ENCODE measurements at places on chromosomes 1 and 21.

DNA sequence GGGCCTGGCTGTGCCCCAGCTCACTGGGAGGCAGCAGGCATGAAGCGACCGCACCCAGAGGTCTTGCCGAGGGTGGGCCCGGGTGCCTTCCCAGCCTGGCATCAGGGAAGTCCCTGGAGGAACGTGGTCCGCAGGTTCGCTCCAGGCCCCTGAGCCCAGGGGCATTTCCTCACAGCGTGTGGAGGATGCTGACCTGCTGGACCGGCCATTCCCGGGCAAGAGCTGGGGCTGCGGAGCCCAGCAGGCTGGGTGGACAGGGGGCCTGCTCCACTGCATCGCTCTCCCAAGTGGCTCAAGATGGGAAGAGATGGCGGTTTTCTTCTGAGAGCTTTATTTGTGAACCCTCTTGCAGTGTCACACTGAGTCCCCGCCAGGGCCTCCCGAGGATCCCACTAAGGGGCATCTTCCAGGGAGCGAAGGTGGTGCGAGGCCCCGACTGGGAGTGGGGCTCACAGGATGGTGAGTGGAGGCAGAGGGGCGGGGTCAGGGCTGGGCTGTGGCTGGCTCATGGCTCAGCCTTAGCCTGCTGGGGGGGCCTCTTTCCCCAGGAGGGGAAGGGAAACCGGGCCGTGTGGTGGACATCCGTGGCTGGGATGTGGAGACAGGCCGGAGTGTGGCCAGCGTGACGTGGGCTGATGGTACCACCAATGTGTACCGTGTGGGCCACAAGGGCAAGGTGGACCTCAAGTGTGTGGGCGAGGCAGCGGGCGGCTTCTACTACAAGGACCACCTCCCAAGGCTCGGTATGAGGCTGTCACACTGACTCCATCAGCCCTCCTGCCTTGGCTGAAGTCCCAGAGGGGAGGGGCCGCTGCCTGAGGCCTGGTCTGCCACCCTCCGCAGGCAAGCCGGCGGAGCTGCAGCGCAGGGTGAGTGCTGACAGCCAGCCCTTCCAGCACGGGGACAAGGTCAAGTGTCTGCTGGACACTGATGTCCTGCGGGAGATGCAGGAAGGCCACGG, 7.2 kb upstream of the MMP23B start:
- DNase-seq, result no peak

GRCh38 chr1:226986496-226987178, 46.5 kb downstream of the COQ8A start:
- no peak for DNase-seq

- no peak for DNase-seq
Measured at GRCh38 chr1:91730801-91731732, 154.9 kb downstream of the TGFBR3 start.

GRCh38 chr21:32611471-32611997, 643 bp downstream of the CFAP298 start:
- DNase-seq, result no peak

GRCh38 chr1:227947676-227948492, at the start of gene WNT9A:
Gene WNT9A, minus strand, starts transcription at chr1:227947932. Its CDS starts 45 bp downstream, at chr1:227947887.
- no peak for DNase-seq

DNA sequence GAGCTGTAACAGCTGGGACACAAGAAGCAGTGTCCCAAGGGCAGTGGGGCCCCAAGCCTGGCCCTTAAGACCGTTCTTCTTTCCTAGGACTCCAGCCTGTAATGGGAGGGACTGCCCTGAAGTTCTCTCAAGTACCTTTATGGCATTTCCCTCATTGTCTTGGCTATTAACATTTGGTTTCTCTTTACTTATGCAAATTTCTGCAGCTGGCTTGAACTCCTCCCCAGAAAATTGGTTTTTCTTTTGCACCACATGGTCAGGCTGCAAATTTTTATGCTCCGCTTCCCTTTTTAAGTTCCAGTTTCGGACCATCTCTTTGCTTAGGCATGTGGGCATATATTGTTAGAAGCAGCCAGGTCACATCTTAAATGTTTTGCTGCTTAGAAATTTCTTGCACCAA, 3.1 kb upstream of the MROH9 start:
- no peak for DNase-seq

DNA sequence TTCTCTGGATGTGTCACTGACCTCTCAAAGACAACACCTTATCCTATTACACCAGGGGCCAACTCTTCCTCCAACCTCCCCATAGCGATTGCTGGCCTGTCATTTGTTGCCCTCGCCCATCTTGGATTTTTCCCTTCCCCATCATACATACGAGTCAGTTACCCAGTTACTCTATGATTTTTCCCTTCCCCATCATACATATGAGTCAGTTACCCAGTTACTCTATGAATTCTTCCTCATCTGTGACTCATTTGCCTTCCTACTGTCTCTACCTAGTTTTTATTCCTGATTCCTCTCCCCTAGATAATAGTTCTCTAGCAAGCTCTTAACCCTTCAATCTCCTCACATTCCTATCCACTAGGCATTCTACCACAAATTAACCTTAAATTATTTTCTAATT, 178.8 kb downstream of the NR5A2 start:
- DNase-seq, result no peak

DNA sequence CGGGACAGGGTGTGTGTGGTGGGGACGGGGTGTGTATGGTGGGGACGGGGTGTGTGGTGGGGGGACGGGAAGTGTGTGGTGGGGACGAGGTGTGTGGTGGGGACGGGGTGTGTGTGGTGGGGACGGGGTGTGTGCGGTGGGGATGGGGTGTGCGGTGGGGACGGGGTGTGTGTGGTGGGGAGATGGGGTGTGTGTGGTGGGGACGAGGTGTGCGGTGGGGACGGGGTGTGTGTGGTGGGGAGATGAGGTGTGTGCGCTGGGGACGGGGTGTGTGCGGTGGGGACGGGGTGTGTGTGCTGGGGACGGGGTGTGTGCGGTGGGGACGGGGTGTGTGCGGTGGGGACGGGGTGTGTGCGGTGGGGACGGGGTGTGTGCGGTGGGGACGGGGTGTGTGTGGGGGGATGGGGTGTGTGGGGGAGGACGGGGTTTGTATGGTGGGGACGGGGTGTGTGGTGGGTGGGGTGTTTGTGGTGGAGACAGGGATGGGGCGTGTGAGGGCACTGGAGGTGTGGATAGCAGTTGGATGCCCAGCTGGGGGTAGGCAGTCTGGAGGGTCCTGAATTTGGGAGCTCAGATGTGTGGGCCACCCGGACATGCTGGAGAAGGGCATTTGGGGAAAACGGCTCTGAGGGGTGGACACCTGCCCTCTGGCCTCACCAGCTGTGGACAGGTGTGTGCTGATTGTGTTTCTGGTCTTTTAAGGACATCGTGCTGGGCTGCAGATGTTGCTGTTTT, 16.9 kb downstream of the IBA57 start:
- DNase-seq, result no peak

- no peak for DNase-seq
Measured at GRCh38 chr21:44569861-44570517, 3.5 kb upstream of the KRTAP10-4 start.

DNA sequence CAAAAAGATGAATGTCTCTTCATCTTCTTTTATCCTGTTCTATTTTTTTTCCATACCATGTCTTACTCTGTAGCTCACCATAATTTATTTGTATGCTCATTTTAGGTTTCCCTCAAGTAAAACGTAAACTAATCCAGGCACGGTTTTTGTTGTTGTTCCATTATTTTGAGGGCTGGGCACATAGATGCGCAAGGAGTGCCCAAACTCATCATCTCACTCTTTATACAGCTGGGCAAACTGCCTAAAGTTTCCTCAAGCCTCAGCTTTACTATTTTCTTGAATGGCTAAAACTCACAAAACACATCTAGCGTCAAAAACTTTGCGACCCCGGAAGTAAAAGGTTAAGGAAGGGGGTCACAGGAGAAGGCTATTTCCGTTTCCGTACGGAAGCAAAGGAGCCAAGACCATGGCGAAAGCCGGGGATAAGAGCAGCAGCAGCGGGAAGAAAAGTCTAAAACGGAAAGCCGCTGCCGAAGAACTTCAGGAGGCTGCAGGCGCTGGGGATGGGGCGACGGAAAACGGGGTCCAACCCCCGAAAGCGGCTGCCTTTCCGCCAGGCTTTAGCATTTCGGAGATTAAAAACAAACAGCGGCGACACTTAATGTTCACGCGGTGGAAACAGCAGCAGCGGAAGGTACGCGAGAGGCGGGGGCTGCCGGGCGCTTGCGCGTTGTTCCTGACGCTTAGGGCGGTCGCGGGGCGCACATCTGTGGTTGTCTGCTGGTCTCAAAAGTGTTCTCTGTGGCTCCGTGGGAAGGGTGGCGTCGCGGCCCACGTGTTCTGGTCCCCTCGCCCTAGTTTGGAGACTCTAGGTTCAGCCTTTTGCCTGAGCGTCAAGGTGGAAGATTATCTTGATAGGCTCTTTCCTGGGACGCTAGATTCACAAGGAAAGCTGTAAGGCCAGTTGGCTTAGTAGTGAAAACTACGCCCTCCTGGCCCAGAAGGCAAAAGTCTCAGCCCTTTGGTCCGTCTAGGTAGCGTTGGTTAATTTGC, at the start of gene RPF1:
Gene RPF1, plus strand, starts transcription at position 391 of the 993 bp plus-strand sequence. Its CDS starts 16 bp downstream, at position 407.
- DNase-seq, result peak; percentile 94

DNA sequence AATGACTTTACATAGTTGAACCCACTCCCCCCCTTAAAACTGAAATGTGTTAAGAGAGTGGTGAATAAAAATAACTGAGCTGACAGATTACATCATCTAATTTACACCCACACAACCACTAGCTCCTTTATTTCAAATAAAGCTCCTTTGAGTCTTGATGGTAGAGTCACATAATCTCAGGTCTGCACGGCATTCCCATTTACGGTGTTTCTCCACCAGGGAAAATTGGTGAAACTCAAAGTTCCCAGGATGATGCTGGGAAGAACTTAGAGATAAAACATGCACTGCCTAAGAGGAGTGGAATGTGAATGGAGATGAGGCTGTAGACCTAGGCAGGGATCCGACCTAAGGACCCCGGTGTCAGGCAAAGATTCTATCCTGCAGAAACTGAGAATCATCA, 727.8 kb upstream of the ADAMTS5 start:
- DNase-seq, result no peak

GRCh38 chr1:173717238-173717637, 2.5 kb downstream of the KLHL20 start:
- DNase-seq, result no peak

- DNase-seq, result no peak
Measured at GRCh38 chr1:4129693-4130092, 229.6 kb upstream of the C1orf174 start.

DNA sequence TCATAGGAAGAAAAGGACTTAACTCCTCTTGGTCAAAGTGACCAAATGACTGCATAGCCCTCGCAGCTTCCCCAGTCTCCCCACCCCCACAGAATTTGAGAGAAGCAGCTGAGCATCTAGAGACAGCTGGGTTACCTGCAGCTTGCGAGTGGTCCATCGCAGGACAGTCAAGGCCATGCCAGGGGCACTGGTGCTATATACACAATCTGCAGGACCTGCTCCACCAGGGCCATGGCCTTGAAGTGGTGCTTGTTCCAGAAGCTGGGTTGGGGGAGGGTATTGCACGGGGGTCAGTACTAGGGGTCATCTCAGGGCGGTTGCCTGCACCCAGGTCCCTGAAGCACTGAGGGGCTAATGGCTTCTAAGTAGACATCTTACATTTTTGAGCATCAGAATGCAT, 10.4 kb downstream of the MRTO4 start:
- no peak for DNase-seq

All from retina (tissue), 1 donor.